Stimulated activated CD4-positive, alpha-beta T cell treated with anti-CD3 and anti-CD28 coated beads, TNF-alpha, amount 100 ng/mL, for 1 hour (primary cell): ENCODE measurements at places on chromosomes 4 and X.

GRCh38 chr4:1003271-1004070 is 8.0 kb upstream of the FGFRL1 start:
- DNase-seq = no peak

DNA sequence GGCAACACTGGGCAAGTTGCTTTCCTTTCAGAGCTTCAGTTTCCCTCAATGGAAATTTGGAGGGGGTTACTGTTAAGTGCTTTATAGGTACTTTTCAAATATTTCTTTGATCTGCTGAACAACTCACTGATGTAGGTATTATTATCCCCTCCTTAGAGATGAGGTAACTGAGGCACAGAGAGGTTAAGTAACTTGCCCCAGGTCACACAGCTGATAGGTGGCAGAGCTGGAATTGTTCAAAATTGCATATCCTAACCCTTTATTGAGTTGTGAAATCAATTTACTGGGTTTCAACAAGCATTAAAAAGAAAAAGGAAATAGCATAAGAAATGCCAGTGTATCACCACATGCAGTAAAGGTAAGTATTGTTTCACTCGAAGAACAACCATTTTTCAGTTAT is 6.6 kb downstream of the PPP1R3F start:
- no peak for DNase-seq

- no peak for DNase-seq
These were observed 20.2 kb downstream of the GYG2 start for GRCh38 chrX:2848871-2849301.

DNA sequence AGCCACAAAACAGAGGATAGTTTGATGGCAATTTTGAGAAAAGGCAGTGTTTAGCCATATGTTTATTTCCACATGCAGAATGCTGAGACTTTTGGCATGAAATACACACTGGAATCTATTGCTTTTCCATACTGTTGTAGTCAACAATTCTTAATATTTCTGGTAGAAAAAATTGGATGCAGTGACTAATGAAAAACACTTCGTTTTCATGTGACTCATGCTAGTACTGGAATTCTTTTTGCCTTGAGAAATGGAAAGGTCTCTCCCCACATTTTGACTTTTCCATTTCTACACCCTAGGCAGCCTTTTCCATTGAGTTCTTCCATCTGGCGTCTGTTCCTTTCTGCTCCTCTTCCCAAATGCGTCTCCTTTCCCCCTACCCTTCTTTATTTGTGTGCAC is 425.2 kb upstream of the FTHL17 start:
- DNase-seq = no peak

DNA sequence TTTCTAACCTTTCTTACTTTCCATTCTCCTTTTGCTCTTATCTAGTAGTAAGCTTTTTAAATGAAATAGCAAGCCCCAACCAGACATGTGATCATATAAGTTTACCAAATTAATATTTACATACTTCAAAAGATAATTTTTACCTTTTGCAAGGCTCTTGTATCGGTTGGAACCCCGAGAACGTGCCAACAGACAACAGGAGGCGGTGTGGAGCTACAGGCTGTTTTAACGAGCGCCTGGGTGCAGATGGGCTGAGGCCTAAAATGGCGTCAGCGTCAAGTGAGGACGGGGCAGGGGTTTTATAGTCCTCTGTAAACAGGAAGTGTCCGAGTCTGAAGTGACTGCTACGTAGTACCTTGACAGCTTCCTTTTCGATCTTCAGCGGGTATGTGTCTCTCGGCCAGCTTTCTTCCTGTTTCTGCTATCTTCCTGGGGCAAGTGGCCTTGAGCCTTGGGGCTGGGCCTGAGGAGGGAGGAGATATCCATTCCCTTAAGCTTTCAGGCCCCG is 342.7 kb downstream of the GALNTL6 start:
- DNase-seq = no peak

GRCh38 chr4:148292686-148293085 is 149.5 kb downstream of the NR3C2 start:
- no peak for DNase-seq

DNA sequence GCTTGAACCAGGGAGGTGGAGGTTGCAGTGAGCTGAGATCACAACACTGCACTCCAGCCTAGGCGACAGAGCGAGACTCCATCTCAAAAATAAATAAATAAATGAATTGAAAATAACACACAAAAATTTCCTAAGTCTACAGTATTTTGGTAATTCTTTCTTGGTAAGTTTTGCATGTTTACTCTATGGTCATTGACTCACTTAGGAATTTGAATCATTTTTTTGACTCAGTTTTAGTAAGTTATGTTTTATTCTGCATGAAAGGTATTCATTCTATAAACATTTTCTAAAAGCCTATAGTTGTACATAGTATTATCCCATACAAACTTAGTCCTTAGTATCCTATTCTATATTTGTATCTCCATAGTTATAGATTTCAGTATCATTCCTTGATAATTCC is 772.9 kb upstream of the SLIT2 start:
- DNase-seq = no peak

DNA sequence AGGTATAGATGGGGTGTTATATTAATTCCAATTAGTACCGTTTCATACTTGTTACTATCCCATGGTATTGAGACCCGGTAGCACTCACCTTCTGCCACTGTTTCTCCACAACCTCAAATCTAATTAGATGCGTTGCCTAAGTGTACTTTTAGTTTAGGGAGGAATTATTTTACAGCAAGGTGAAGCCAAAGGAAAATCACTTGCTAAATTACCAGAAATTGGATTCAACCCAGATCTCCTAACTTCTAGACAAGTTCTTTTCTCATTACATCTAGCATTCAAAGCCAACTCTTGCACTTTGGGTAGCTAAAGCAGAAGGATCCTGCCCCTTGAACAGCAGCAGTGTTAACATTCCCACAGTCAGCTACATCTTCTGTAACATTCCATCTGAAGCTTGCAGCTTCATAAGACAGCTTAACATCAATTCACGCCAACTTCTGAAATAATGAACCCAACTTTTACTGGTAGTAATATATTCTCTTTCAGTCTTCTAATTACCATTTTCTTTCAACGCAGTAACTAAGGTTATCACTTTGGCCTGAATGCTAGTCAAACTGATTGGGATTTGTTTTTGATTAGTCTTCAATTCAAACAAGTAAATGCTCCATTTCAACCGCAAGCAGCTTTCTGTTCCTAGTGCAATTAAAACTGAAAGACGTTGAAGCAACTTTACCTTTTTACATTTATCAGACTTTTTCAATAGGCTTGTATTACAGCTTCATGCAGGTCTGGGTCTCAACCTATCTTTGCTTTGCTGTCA is 934 bp upstream of the SEC31A start:
- DNase-seq = no peak

DNA sequence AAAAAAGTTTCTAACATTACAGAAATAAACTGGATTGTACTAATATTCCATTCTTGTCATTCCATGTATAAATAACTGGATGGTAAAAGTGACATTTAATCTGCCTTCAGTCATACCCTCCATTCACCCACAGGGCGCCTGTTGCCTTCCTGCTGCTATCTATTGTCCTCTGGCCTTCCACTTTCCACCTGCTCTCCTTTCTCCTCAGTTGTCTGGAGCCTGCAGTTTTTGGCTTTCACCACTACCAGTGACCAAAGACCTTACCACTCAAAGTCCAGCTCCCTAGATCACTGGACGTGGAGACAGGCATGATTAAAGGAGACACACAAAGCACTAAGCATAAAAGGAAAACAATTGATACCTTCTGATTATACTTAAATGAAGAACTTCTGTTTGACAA is 46.2 kb upstream of the NHS start:
- no peak for DNase-seq

DNA sequence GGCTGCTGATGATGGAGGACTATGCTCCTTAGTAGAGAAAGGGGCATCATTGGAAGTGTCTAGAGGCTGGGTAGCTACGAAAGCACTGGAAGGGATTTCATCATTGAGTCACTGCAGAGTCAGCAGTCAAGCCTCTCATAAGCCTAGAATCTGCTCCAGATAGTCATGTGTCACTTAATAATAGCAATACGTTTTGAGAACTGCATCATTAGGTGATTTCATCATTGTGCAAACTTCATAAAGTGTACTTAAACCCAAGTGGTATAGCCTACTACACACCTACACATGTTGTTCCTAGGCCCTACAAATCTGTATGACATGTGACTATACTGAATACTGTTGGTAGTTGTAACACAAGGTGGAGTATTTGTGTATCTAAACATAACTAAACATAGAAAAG is 165.6 kb downstream of the PTTG2 start:
- no peak for DNase-seq
